Dermis microvascular lymphatic vessel endothelial cell (primary cell): ENCODE measurements at places on chromosomes 3 and 15.

- no peak for DNase-seq
Observed at GRCh38 chr15:62928242-62928999, 114.1 kb upstream of the TPM1 start.

DNA sequence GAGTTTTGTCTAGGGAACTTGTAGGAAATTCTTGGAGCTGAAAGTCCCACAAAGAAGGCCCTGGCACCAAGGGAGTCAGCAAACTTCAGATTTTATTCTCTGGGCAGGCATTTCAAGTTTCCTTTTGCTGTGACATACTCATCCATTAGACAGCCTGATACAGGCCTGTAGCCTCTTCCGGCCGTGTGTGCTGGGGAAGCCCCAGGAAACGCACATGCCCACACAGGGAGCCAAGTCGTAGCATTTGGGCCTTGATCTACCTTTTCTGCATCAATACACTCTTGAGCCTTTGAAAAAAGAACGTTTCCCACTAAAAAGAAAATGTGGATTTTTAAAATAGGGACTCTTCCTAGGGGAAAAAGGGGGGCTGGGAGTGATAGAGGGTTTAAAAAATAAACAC is 15.0 kb downstream of the TIGIT start:
- DNase-seq = no peak

DNA sequence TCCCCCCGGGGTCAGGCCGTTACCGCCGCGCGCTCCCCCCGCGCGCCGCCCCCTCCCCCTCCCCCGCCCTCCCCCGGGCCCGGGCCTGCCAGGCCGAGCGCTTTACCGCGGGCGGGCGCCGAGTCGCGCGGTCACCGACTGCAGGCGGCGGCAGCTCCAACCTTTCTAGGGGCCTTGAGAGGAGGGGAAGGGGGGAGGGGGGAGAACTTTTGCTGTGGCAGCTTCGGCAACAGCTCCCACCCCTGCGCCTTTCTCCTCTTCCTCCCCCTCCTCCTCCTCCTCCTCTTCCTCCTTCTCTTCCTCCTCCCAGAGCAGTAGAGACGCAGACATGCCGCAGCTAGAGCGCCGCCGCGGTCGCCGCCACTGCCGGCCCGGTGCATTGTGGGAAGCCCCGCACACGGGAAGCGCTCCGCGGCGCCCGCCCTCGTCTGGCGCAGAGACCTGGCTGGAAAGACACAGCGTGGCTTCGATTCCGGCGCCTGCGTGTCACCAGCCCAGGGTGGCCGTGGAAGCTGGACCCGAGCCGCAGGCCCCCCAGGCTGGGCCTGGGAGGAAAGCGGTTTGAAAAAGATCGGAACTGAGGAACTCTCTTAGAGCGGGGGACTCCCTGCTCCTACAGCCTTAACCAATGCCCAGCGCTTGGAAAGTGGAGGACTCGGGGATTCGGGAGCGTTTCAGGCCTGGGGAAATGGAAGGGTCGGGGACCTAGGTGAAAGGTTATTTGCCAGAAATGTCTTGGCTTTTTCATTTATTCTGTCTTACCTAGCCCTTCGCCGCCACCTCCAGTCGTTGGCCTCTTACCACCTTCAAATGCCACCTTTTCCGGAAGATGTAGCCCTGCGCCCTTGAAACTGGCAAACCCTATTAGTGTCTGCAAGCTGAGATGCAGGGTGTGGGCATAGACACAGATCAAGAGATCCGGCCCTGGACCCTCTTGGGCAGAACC is at the start of gene ZNF148:
ZNF148 (minus strand) TSS at position 330 of the 946 bp plus-strand sequence. CDS start 61,685 bp downstream, outside the sequence.
- peak; percentile 82 for DNase-seq

DNA sequence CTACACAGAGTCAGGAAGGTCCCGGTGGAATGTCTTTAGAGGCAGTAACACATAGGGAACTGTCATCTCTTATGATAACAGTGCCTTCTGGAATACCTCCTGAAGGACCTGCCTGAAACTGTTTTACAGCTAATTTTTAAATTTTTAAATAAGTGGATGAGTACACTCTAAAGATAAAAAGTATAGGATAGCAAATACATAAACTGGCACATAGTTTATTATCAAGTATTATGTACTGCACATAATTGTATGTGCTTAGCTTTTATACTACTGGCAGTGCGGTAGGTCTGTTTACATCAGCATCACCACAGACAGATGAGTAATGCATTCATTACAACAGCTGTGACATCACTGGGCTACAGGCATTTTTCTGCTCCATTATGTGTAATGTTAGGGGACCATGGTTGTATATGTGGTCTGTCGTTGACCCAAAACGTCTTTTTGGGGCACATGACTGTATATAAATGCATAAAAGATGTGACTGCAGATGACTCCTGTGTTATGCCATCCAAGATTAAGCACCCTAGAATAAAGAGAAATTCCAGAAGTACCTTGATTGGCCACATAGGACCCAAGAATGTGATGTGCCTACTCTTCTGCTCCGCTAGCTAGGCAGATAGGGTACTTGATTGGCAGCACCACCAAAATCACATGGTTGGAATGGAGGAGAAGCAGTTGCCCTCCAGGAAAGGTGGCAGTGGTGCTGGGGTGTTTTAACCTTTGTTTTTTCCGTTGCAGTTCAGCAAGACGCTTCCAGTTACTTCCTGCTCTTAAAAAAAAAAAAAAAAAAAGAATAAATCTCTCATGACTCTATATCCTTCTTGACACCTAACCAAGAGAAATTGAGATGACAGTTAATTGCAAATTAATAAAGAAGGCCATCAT is 3.3 kb downstream of the VPS8 start:
- peak; percentile 20 for DNase-seq

GRCh38 chr3:59052803-59053411 is 3.1 kb upstream of the CFAP20DC start:
- peak; percentile 22 for DNase-seq

DNA sequence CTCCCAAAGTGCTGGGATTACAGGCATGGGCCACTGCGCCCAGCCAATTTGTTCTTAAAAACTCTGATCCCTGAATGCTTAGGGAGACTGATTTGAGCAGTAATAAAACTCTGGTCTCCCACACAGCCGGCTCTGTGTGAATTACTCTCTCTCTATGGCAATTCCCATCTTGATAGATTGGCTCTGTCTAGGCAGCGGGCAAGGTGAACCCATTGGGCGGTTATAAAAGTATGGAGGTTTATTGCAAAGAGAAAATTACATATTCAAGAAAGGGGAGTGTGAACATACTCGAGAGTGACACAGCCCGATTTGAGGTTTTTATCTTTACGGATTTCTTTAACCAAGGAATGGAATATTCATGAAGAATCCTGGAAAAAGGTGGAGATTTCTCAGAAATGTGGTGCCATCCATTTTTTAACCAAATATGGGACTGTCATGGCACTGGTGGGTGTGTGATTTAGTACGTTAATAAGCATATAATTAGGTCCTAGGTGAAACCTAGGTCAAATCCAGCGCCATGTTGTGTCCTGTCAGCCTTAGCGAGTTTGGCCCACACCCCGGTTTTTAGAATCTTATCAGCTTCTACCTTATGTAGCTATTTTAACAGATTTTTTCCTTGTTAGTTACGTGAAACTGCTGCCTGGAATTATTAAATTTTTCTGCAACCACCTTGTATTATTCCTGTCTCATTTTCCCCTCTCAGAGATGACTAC is 7.2 kb upstream of the GMPS start:
- no peak for DNase-seq
